Stimulated activated CD8-positive, alpha-beta memory T cell treated with anti-CD3 and anti-CD28 coated beads, Interleukin-7, amount 100 ng/mL, for 1 hour (primary cell): ENCODE measurements at places on chromosomes 1 and 21.

DNA sequence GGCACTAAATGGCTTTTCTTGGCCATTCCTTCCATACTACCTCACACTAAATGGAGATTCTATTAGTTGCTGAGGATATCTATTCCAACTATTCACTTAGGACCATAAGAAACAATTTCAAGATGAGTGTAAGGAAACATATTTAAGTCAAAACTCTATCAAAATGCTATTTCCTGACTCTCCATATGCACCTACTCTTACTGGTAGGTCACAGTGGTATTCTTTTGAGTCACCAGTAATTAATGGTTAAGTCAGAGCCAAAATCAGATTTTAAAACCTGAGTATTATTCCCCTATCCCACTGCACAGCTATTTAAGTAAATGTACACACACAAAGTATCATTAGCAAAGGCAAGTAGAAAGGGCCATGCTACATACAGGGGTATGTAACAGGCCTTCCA lies 50.3 kb downstream of the ARID4B start:
- DNase-seq, result no peak

DNA sequence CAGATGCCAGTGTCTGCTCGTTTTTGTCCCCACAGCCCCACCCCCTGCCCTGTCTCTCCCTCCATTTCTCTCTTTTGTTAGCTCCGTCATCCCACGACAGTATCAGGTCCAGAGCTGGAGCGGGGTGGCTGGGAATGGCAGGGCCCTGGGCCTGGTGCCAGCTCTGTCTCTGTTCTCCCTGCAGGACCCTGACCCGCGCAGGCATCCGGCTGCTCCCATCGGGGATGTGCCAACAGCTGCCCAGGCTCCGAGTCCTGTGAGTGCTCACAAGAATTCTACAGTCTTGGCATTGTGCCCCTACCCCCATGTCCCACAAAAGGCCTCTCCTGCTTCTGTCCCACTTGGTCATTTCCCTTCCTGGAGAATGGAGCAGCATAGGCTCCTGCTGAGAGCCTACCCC lies 37.4 kb downstream of the UBE2T start:
- no peak for DNase-seq

- DNase-seq, result no peak
Measured at GRCh38 chr1:167592475-167592874, 37.6 kb upstream of the RCSD1 start.

DNA sequence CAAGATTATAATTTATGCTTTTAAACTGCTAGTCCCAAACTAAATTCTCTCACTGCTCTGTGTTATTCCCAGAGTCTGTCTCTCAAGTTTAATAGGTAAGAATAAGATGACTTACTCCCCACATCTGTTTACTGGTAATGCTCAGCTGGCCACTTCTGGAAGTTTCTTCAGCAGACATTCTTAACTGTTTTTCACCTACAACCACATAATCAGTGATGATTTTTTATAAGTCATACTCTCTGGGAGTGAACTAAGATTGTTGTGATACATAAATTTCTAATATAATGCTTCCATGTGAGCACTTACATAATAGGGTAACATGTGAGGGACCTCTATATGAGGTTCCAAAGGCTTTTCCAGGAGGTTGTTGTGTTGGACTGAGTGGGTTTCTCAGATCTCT lies 8.7 kb downstream of the SLAMF7 start:
- DNase-seq, result no peak

GRCh38 chr21:42819861-42820615 lies 59.3 kb downstream of the WDR4 start:
- no peak for DNase-seq

- DNase-seq, result no peak
Measured at GRCh38 chr1:23370709-23371584, 1.3 kb upstream of the ZNF436 start.

GRCh38 chr1:53944469-53945182 lies 873 bp downstream of the IFT25 start:
- DNase-seq, result no peak

DNA sequence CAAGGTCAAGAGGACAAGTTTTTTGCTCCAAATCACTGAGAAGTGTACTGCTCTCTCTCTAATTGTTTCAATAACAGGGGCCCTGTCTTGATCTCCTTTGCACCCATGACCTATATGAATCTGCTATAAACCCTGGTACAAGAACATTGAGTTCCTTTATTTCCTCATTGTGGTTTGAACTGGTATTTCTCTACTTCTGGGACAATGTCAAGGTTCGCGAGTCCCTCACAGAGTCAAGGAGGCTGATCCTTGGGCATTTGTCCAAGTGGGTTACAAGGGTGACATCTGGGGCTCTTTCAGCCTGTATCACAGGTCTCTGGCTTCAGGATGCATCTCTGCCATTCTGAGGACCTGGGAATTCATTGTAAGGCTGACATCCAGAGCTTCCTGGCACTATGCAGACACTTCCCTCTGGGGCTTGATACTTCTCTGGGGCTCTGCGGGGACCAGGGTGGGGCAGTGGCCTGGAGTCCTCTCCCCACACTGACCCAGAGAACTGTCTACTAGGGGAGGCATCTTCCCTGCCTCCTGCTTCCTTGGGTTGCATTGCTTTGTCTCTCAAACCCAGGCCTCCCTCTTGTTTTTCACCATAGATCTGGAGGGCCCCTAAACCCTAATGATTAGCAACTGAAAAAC lies 22.5 kb upstream of the ZNF648 start:
- no peak for DNase-seq

GRCh38 chr21:26449161-26449560 lies 123.9 kb downstream of the CYYR1 start:
- no peak for DNase-seq

GRCh38 chr1:241157435-241157834 lies 199.6 kb downstream of the RGS7 start:
- DNase-seq, result no peak

- DNase-seq, result no peak
Measured at GRCh38 chr1:84146411-84147032, 2.5 kb downstream of the PRKACB start.

DNA sequence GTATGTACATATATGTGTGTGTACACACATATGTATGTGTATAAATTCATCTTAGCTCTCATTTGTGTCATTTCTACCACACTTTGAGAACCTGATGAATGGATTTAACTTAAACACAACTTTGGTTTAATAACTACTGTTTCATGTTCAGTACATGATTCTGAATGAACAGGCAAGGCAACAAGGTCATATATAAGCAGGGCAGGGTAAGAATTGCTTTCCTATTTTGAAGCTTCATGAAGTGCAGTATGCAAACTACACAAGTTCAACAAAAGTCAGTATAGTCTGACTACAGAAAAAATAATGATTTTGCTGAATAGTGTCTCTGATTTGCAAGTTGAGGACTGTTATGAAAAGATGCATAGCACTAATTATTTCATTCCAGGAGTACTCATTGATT lies 127.6 kb downstream of the KCNK2 start:
- DNase-seq, result no peak

DNA sequence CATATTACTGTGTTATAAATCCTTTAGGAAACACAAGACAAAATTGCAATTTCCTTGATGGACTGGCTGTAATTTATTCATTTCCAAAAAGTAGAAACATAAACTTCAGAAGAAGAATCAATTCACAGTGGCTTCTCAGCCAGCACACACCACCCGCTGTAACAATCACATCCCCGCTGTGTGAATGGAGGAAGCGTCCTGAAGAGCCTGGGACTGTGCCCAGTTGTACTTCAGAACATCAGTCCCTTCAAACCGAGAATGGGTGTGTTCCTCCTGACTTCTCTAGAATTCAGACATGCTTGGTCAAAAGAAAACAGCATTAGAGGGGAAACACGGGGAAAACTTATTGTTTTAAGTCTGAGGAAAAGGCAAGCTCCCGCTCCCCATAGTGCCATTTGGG lies 28.8 kb upstream of the CD84 start:
- DNase-seq, result no peak

DNA sequence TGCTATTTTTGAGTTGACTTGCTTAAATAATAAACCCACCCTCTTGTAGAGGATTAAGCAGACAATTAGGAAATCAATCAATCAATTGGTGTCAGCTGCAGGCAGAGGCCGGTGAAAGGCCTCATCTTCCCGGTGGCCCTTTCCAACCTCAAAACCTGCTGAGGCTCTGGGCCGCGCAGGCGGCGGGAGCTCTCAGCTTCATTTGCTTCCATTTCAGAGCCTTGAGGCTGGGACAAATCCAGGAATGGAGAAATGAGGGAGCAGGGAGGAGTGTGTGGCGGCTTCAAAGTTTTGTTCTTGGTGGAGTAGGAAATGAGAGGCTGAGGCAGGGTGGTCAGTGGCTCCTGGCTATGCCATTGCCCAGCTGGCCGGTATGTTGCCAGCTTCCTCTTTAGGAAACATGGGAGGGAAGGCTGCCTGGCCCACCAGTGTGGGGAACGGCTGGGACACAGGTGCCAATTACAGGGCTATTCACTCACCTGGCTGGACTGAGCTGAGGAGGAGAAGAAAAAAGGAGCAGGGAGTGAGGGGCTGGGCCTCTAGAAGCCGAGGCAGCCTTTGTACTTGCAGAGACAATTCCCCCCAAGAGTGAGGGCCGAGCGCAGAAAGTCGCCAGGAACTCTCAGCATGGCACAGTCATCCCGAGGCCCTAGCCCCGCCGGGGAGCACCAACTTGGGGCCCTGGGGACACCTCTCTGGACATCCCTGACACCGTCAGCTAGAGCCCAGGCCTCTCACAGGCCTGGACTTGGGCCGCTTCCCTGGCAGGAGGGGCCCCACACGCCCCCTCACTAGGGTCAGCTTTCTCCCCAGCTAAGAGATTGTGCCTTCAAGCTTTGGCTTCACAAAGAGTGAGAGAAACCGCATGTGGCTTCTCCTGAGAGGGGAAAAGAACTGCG lies 4.4 kb downstream of the POU3F1 start:
- no peak for DNase-seq

DNA sequence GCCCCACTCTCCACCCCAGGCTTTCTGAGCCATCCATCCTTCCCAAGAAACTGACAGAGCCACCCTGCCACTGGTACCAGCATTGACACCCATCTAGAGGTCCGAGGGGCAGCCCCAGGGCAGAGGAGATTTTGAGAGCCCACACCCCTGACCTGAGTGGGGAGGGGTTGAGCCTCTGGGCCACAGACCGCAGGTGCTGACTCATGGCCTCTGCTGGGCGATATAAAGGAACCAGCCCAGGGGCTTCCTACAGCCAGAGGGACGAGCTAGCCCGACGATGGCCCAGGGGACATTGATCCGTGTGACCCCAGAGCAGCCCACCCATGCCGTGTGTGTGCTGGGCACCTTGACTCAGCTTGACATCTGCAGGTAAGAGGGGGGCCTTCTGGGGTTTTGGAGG lies at the start of gene PADI4:
Gene PADI4 (plus strand): TSS at position 252 of the 400 bp plus-strand sequence. CDS start 26 bp downstream, at position 278.
- DNase-seq, result no peak

- no peak for DNase-seq
Measured at GRCh38 chr1:154943649-154944400, 7.3 kb upstream of the PMVK start.

- no peak for DNase-seq
Measured at GRCh38 chr1:229114850-229115365, 156.0 kb upstream of the RAB4A start.

- DNase-seq, result peak; percentile 19
Measured at GRCh38 chr1:200802865-200803512, 64.3 kb downstream of the CAMSAP2 start.

DNA sequence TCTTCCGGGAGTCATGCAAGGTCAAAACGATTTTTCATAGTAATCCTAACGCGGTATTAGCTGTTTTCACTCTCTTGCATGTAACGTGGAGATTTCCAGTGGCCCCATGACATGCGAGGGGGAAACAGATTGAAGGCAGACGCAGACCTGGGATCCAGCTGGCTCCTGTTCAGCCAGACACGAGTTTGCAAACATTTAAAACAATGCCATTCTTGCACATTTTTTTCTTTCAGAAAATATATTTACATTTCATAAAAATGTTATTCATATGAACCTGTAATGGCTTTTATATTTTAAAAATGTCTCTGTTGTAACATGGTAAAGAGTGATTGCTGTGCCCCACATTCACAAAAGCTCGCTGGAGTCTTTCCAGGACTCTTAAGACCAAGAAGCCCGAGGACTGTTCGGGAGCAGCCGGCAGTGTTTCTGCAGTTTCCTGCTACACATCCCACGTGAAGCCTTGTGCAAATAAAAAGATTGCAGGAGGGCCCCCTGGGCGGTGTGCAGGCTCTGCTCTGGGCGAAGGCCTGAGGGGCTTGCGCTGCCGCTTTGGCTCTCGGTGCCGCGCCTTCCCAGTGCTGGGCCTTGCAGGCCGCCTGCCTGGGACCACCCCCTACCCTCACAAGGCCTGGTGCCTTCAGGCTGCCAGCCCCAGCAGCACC lies 184.9 kb downstream of the DYRK1A start:
- no peak for DNase-seq

DNA sequence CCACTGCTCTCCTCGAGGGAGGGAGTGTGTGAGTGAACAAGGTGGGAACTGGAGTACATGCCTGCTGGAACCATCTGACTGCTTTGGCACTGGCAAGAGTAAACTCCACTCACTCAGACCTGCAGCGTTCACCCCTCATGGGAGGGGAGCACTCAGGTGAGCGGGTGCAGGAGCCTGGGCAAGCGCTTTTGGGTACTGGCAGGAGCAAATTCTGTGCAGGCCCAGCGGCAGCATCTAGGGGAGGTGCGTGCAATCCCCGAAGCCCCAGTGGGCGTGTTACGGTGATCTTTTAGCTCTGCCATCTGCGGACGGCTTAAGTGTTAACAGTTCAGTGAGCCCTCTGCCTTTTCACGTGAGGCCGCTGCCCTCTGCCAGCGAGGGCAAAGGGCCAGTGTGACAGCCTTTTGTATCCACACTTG lies 127.4 kb downstream of the PATJ start:
- no peak for DNase-seq

DNA sequence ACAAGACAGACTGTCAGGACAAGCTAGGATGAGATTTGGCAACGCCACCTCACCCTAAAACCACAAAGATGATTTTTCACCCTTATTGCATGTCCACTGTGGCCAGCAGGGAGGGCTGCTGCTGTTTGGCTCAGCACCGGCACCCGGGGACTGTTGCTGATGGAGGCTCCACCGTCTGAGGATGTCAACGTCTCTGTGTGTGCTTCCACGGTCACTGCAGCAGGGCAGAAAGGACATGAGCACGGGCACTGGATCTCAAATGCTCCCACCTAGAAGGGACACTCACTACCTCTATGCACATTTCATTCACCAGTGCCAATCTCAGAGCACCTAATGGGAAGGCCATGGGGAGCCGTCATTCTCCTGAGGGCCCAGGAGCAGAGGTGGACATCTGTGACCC lies 599.6 kb downstream of the PTPRU start:
- DNase-seq, result no peak

- no peak for DNase-seq
Measured at GRCh38 chr1:219837994-219838294, 90.4 kb downstream of the SLC30A10 start.

- DNase-seq, result no peak
Measured at GRCh38 chr1:246597340-246597739, 31.1 kb downstream of the CNST start.

DNA sequence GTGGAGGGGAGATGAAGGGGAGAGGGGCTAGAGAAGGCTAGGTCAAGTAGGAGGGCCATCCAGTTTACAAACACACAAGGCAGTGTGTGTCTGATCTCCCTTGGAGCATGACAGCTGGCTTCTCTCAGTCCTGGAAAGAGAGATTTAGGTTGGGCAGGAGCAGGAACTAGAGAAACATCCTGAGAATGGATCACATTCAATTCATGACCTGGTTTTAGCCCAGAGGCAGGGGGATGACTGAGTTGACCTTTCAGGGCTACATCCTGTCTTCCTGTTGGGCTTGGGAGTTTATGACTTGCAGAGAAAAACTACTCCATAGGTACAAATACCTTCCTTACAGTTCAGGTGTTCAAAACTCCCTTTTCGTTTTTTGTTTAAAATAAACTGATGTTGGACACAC lies 97.0 kb downstream of the IGSF21 start:
- DNase-seq, result no peak
